ENCODE measurements at places on chromosomes 4 and X.

- DNase-seq = no peak
These were observed 7.6 kb upstream of the KLHL2 start for GRCh38 chr4:165199722-165200121.

DNA sequence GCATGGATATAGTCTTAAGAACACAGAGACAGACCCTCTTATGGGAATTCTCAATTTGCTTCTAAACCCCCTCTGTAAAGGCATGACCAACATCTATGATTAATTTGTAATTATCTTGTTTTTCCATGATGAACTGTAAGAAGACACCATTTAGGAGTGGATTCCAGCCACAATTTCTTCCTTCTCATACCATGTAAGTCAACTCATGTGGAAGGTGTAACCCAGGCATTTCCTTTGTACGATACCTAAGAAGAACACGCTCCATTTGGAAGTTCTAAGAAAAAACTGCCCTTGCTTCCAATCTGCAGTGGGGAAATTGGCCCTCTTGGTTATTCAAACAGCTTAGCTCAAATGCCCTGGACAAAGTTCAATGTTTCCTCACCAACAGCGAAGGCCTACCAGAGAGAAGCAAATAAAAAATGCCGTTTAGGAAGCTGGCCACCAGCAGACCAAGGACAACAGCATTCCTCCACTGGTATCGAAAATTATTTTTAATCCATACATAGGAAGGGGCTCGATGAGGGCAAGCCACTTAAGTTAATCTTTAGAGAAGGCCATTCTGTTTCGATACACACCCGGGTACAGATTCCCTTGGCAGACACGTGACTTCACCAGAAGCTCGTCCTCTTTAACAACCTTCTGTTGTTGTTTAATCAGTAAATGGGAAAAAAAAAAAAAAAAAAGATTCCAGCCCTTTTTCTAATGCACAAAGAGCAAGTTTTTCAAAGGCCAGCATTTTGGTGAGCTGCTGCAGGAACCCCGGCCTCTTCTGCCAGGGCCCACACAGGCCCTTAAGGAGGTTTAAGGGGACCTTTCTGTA lies 2.6 kb downstream of the DHRSX start:
- DNase-seq = no peak

DNA sequence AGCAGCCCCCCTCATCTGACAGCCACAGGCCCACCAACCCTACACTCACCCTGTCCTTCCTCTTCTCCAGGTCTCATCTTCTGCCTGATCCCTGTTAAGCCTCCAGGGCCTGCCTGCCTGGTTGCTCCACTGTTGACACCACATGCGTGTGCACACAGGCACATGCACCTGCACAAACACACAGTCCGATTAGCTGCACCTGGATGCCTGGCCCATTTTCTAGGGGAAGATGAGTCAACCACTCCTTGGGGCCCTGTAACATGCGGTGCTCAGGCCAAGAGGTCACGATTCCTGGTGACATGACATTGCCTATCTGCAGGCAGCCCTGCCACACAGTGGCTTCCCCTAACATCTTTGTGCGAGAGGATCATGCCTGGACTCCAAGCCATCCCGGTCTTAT lies 498.4 kb downstream of the BCOR start:
- DNase-seq = no peak

DNA sequence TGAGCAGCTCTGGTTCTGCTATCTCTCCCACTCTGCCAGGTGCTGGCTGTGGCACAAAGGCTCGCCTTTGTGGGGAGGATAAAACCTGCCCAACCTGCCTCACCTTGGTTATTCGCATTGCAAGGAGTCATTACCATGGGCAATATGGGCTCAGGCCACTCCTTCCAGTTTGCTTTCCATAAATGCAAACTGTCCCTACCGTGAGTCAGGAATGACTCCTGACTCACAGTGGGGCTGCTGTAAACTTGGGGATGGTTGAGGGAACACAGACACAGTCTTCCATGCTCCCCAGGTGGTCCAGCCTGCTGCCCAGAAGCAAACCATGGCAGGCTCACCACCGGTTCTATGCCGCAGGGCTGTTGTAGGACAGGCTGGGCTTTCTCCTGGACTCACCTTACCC lies 36.1 kb downstream of the COQ2 start:
- no peak for DNase-seq

DNA sequence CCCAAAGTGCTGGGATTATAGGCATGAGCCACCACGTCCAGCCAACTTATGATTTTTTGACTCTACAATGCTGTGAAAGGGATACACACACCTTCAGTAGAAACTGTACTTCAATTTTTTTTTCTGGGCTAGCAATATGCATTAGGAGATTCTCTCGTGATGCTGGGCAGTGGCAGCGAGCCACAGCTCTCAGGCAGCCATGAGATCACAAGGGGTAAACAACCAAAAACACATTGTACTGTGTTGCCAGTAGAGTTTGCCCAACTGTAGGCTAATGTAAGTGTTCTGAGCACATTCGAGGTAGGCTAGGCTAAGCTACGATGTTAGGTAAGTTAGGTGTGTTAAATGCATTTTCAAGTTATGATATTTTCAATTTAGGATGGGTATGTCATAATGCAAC lies 25.7 kb downstream of the RAB33A start:
- DNase-seq = no peak

- DNase-seq = peak; percentile 76
These were observed 244.3 kb downstream of the CBR4 start for GRCh38 chr4:168765726-168766125.

DNA sequence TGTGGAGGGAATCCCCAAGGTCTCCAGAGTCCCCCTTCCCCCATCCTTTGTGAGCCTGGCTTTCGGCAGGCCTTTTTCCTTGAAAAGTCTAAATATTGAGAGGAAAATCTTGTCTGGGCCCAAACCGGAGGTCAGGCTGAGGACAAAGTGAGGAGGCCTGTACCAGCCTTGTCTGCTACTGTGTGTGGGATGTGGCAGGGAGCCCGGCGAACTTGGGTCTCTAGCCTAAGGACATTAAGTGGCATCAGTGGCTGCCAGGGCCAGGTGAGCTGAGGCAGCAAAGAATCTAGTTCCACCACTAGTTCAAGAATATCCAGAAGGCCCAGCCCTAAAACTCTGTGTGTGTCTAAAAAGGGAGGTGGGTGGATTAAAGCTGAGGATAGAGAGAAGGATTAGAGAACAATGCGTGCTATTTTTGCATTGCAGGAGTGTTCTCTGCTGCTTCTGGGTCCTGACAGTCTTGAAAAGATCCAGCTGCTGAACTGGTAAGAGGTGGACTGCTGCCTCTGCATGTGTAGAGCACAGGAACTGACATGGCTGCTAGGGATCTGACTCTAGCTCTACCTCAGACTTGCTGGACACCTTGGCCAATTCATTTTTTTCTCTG lies 1.2 kb upstream of the AMER1 start:
- no peak for DNase-seq

DNA sequence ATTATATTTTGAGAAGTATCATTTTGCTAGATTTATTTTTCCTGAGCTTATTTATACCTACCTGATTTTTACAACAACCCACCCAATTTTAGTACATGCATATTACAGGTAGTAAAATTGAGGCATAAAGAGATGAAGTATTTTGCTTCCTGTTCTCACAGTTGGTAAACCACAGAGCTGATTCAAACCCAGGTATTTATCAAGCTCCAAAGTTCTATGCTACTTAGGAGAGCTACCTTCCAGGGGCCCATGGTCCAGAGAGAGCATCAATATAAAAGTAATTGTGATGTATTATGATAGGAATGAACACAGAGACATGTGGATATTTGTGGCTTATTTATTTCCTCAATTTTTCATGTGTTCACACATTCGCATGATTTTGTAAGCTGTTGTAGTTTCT lies 20.2 kb upstream of the GBA3 start:
- no peak for DNase-seq

GRCh38 chr4:10239982-10240654 lies 123.5 kb upstream of the WDR1 start:
- no peak for DNase-seq

- no peak for DNase-seq
These were observed 56.4 kb upstream of the TMEM150C start for GRCh38 chr4:82618103-82618720.

- DNase-seq = no peak
These were observed 94.5 kb downstream of the SORCS2 start for GRCh38 chr4:7286798-7287197.

GRCh38 chr4:67922697-67923096 lies 38.9 kb upstream of the TMPRSS11D start:
- no peak for DNase-seq

DNA sequence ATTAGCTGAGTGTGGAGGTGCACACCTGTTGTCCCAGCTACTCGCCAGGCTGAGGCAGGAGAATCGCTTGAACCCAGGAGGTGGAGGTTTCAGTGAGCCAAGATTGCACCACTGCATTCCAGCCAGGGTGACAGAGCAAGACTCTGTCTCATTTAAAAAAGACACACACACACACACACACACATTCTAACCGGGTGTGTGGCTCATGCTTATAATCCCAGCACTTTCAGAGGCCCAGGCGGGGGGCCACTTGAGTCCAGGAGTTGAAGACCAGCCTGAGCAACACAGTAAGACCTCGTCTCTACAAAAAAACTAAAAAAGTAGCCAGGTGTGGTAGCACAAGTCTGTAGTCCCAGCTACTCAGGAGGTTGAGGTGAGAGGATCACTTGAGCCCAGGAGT lies 152.3 kb downstream of the LRBA start:
- DNase-seq = no peak

DNA sequence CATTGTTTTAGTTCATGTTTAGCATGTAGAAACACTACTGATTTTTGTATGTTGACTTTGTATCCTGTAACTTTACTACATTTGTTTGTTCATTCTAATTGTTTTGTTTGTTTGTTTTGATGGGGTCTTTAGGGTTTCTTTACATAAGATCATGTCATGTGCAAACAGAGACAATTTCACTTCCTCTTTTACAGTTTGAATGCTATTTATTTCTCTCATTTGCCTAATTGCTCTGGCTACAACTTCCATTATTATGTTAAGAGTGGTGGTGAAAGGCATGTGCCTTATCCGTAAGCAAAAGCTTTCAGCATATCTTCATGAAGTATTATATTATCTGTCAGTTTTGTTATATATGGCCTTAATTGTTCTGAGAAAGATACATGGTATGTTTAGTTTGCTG lies 571.1 kb downstream of the PCDH7 start:
- DNase-seq = no peak

GRCh38 chr4:134408897-134409296 lies 207.3 kb upstream of the PABPC4L start:
- DNase-seq = no peak

- DNase-seq = no peak
These were observed 39.7 kb upstream of the PROM1 start for GRCh38 chr4:16123356-16124084.

- DNase-seq = no peak
These were observed 821.3 kb downstream of the TRIML1 start for GRCh38 chr4:188960411-188961093.

- DNase-seq = no peak
These were observed 8.1 kb upstream of the STS start for GRCh38 chrX:7139202-7140081.

DNA sequence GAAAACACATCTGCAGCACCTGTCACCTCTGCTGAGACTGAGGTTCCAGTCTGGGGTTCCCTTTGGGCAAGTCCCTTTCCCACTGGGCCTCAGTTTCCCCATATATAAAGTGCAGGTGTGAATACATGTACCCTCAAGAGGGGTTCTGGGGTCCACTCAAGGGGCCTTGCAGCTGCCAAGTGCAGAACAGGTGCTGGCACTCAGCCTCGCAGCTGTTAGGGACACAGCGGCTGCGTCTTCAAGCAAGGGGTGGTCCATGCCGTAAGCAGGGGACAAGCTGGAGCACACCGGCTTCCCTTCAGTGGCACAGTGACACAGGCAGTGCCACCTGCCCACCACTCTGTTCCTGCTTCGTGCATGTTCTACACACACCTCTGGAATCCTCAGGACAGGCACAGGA lies 86.9 kb upstream of the PSAPL1 start:
- DNase-seq = no peak

- no peak for DNase-seq
These were observed 50.0 kb downstream of the LUZP4 start for GRCh38 chrX:115339441-115340025.

DNA sequence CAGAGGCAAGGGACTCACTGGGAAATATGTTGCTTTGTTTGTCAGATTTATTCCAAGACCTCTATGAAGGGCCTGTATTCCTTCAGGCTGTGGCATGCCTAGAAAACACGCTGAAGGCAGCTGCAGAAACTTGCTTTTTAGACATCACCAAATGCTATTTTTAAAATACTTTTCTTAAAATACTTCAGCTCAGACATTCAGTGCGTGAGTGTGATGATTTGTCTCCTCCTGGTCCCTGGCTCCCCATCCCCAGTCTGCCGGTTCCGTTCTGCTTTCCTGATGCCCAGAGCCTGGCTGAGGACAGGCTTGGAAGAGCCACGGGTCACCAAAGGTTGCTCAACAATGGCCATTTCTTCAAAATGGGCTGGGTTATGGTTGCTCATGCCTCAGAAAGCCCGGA lies 55.0 kb downstream of the PSAPL1 start:
- no peak for DNase-seq

Measured in right atrium auricular region (tissue), 2 donors.